Fibroblast of mammary gland (primary cell): ENCODE measurements at places on chromosomes 3 and 15.

DNA sequence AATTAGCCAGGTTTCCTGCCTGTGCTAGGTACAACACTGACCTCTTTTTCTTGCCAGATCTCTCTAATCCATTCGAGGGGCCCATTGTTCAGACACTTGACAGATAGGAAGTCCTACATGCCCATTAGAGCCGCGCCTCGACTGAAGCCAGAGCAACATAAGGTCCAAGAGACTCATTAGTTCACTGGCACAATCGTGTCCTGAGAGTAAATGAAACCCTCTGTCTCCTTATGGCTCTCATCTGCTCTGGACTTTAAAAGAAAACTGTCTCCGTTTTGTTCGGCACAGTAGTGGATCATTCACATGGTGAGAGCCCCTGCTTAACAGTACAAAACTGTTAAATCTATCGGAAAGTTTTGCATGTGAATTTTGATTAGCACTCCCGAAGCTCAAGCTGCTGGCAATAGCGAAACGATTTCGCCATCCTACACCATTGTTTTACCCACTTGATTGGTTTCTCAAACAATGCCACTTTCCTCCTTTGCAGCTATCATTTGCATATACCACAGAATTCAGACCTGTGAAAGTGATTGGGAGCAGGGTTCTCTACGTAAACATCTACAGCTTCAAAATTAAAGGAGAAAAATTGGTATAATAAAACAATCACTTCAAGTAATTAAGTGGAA, 19.0 kb upstream of the C15orf61 start:
- DNase-seq, result no peak

- peak; percentile 92 for DNase-seq
These were observed 3.3 kb upstream of the NR2F2 start for GRCh38 chr15:96327155-96327741.

DNA sequence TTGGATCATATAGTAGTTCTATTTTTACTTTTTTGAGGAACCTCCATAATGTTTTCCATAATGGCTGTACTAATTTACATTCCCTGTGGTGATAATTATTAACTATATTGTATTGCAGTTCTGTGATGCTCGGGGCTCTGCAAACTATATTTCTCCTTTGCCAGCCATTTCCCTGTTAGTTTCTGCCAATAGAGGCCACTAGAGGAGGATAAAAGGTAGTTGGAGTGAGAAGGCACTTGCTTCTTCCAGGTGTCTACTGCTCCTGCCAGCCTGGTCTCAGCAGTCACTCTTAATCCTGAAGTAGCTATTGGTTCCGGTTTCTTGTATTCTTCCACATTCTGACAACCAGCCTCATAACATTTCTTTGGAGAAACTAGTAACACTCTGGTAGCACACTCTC, 233.9 kb upstream of the GBE1 start:
- DNase-seq, result no peak

DNA sequence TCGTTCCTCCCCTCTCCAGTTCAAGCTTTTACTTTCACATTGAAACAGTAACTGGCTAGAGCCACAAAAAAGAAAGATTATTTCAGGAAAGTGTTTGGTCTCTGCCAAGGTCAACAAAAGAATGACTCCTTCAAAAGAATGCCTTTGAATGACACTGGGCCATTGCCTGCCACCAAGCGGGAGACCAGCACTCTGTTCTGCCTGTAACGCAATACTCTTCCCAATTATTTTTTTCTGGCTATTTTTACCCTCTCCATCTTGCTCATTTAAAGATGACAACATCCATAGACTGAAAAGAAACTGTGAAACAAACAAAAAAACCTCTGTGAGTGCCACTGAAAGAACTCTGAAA, 37.3 kb downstream of the EHHADH start:
- DNase-seq, result no peak

- DNase-seq, result no peak
These were observed 146.6 kb upstream of the NR2F2 start for GRCh38 chr15:96183867-96184266.

GRCh38 chr3:89270201-89270600, 162.8 kb downstream of the EPHA3 start:
- no peak for DNase-seq

- DNase-seq, result no peak
These were observed 48.3 kb downstream of the PRTG start for GRCh38 chr15:55694652-55695150.

- DNase-seq, result no peak
These were observed 79.1 kb upstream of the TUSC7 start for GRCh38 chr3:116630494-116630893.

DNA sequence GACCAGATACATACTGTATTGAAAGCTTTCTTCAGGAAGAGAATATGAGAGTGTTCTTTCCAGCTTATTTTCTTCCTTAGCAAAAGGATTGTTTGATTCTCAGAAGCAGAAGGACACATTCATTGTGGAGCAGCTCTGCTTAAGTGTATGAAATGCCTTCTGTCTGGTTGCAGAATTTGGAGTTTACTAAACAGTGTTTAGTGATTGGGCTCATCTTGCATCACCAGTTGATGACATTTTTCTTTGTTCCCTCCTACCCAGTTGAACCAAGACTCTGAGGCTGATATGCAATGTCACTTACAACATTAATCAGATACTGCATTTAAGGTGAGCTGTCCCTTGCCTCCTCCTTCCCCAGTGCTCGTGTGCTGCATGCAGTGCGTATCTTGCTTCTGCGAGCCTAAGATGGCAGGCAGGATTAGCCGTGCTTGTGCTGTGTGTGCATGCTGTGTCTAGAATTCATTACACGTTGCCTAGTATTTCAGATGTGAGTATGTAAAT, 18.4 kb downstream of the ZBTB38 start:
- DNase-seq, result peak; percentile 74

DNA sequence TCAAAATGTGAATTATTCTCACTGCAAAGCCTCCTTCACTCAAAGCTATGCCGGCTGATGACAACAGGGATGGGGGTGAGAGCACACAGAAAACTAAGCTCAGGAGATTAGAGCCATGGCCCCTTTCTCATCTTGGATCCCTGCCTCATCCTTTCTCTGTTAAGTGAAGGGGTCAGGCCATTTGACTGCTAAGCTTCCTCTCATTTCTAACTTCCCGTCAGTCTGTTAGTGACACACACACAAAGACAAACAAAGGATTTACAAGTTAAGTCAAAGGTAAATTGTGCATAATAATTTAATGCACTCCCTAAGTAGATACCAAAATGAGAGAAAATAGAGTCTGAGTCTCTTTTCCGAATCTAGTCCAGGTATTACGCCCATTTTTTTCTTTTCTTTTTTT, 1.2 kb downstream of the SS18L2 start:
- DNase-seq, result no peak

DNA sequence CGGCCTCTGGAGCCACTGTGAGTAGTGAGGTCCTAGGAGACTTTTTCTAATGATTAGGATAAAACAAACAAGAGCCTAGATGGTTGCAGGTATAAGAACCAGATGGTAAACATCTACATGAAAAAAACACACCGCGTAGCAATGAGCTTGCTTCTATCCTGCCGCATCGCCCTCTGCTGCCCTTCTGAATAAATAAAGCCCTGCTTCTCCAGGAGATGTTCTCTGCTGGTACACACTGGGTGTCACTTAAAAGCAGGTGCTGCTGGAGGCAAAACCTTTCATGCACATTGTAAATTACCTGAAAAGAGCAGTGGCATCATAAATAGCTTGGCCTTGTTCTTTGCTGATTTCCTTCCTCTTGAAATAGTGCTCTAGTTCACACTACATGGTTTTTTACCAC, 164.4 kb upstream of the TOPAZ1 start:
- DNase-seq, result no peak

DNA sequence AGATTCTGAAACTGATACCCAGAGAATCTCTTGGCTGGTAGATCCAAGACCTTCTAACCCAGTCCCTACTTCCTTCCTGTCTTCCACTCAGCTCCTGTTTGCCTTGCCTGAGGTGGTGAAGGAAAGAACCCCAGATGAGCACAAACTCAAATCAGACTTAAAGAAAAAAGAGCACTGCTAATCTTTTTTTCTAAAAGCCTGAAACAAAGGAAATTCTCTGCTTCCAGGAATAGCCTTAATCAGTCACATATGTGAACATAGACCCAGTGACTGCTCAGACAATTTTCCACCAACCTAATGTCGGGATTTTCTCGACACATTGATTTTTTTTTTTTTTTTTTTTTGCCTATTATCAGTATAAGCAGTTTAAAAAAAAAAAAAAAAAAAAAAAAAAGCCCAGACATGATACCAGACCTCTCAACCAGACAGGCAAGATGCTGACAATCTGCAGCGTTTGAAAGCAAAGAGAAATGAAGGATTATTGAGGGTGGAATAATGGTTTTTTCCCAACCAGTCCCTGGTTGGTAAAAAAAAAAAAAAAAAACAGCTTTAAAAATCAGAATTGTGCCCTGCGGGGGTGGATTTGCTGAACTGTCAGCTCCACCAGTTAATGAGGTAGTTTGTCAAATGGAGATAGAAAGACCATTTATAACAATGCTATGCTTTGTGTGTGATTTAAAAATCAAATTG, 256.8 kb upstream of the RARB start:
- no peak for DNase-seq

DNA sequence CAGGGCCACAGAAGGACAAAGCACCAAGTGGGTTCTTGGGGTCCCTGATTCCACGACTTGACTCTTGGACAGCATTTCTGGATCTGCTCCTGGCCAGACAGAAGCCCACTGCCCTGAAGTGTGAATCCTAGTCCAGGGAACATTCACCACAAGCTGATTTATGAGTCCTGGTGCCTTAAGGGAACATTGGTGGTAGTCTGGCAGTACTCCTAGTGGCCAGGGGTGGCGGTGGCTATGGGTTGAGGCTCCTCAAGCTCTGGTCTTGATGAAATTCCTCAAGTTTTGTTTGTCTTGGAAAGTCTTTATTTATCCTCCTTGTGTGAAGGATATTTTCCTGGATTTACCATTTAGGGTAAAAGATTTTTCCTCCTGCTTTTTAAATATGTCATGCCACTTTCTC, 307.5 kb downstream of the PYDC2 start:
- no peak for DNase-seq

- DNase-seq, result no peak
These were observed 539.8 kb downstream of the FGF12 start for GRCh38 chr3:192187485-192188051.

GRCh38 chr3:183428447-183429211, at the start of gene MCF2L2:
TSS of gene MCF2L2 (minus strand) at chr3:183428619. CDS start at chr3:183427977, 642 bp downstream.
- peak; percentile 2 for DNase-seq

- no peak for DNase-seq
These were observed 37.5 kb upstream of the CHST2 start for GRCh38 chr3:143081844-143082778.

- DNase-seq, result no peak
These were observed 28.5 kb downstream of the SLCO2A1 start for GRCh38 chr3:134001251-134001650.

- no peak for DNase-seq
These were observed 27.4 kb downstream of the CGNL1 start for GRCh38 chr15:57403566-57404325.

DNA sequence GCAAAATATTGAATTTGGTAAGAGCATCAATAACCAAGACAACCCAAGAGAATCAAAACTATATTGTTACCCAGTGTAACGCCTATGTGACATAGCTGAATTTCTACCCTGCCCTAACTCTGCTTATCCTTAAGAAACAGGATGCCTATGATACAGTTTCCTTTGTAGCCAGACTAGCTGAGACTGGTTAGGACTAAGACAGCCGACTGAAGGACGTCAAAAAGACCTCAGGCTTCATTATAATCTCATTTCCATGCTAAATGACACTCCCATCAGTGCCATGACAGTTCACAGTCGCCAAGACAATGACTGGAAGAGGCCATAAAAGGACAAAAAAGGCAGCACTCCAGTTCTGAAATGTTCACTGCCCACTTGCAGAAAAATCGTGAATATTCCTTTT, 66.8 kb downstream of the GBE1 start:
- DNase-seq, result no peak

DNA sequence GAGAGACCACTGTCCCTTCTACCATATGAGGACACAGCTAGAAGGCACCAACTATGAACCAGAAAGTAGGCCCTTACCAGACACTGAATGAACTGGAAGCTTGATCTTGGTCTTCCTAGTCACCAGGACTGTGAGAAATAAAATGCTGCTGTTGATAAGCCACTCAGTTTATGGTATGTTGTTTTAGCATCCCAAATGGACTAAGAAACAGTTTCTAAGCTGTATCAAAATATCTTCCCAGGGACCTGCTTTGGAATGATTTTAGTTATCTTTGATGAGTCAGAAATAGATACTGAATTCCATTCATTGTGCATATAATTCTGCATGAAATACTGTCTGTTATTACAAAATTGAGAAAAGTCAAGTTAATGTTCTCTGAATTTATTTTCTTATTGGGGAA, 18.6 kb downstream of the WDR76 start:
- DNase-seq, result no peak

DNA sequence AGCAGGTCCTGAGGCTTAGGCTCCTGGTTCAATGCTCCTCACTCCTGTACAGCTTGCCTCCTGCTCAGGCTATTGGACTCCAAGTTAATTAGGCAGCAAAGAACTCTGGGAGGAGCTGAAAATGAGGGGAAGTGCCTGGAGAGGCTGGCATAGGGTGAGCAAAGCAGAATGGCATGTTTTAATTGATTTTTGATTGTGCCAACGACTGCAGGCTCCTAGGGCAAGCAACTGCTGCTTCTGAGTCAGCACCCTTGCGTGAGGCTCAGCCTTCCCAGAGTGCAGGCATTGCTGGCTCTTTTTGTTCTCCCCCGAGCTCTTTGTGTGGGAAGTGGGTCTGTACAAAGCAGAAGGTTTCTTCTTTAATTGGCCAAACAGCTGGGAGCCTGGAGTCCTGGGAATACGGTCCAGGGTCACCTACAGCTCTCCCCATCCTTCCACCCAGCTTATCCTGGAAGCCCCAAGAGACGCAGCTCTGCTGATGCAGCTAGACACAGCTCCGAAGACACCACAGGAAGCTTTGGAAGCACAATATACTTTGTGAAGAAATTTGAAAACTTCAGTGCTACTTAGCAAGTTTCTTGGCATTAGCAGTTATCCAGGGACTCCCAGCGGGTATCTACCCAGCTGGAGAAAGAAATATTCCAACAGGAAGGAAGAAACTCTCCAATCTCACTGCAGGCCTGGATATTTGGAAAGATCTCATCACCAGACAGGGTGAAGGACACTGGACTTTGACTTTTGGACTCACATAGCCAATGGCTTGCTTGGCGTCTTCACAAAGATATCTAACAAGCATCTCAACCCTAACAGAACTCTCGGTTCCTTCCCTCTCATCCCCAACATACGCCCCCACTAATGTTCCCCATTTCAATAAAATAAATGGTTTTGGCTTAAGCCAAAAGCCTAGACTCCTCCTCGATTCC, 76.8 kb downstream of the BDH1 start:
- no peak for DNase-seq

DNA sequence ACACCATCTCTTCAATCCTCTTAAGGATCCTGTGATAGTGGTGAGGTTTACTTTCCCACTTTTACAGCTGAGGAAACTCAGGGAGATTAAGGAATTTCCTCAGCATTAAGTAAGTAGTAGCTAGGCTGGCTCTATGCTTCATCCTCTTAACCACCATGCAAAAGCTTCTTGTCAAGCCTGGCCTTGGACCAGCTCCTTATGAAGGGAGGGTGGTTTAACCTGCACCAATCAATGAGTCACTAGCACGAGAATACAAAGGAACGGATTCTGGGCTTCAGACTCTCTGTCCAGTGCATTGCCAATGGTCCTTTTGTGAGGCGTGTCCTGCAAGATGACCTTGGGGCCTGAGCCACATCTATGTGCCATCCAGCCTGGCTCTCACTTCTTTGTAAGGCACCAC, 202.0 kb upstream of the CFAP20DC start:
- DNase-seq, result no peak

GRCh38 chr15:58539548-58539947, 107.8 kb downstream of the LIPC start:
- no peak for DNase-seq

GRCh38 chr3:11304175-11304574, 32.0 kb downstream of the ATG7 start:
- no peak for DNase-seq
